ENCODE measurements at places on chromosomes 5 and 9. TPM values are rescaled to one million over a fixed set of nuclear protein-coding genes. Genes with fewer than 3 reads are reported as not detected.

DNA sequence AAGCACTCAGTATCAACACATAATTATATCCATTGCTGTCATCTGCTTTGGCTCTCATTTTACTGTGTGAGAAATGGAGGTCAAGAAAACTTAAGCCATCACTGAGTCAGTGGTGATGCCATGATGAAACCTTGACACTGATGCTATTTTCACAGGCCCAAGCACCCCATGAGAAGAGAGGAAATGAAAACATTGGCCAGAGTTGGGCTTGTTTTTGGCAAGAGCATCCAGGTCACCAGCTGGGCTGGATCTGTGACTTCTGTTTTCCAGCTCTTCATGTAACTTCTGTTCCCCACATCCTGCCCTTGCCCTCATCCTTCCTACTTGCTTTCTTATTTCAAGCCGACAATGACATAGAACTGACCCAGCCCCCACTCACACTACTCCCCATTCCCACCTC lies 10.0 kb downstream of the LCP2 start:
- H3K4me3 ChIP-seq = peak overlapping the region; percentile 54
- H3K27ac ChIP-seq = peak overlapping the region; percentile 92
- DNase-seq = no peak
- H3K36me3 ChIP-seq = peaks cover 51% of the 10 kb centered on the region
- no peaks in the 10 kb centered on the region for H3K27me3 ChIP-seq
- peaks cover 97% of the 10 kb centered on the region for H3K4me1 ChIP-seq

DNA sequence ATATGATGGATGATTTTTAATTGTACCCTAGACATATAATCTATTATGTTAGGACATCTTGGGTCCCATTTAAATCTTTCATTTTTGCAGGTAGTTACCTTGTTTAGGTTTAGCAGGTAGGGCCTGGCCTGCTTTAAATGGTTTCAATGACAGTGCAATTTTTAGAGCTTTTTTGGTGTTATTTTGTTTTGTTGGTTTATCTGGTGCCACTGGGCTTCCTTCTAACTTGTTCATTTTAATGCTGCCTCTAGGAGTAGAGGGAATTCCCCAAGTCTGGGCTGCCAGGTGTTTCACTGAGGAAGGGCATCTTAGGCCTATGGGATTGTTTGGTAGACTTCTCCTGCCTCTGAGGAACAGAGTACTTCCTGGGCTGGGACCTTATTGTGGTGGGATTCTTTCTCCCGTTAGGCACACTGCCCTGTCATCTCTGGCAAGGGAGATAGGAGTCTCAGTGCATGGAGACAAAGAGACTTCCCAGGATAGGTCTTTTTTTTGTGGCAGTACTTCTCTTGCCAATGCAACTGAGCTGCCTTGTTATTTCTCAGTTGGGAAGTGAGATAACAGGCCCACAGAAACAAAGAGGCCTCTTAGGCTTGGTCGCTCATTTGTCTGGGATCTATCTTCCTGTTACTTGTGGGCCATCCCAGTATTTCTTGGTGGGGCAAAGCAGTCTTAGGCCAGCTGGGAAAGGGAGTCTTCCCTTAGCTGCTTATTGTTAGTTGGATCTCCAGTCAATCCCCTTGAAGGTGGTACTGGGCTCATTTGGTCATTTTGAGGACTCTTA lies 282.9 kb downstream of the FER start:
- no peak overlapping the region for H3K4me3 ChIP-seq
- no peak for DNase-seq
- H3K27me3 ChIP-seq = no peaks in the 10 kb centered on the region
- no peak overlapping the region for H3K27ac ChIP-seq
- H3K4me1 ChIP-seq = no peaks in the 10 kb centered on the region
- H3K36me3 ChIP-seq = no peaks in the 10 kb centered on the region

Gene SHC3
- not detected for total RNA-seq

DNA sequence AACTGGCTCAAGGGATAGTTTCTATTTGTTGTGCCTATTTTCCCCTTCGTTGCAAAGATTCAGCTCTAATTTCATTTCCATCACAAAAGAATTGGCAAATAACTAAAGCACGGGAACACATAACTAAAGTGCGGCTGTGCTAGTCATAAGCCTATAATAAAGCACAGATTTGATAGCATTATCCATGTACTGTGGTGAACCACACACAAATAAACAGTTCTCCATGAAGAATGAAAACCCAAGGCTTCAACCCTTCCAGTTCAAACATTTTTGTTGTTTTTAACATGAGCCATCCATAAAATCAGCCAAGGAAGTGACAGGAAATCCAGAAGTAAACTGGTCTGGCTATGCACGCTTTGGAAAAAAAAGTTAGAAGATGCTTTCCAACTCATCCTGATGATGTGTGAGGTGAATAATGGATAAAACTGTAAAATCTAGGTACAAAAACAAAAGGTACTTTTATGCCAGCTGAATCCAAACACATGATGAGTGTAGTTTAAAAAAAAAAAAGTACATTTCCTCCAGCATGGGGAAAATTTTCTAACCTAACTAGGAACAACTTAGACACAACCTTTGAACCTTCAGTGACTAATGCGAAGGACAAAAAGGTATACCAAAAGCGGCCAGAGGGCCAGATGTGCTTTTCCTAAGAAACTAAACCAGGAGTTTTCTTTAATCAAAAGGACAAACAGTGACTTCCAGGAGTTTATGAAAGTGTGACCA lies 10.2 kb downstream of the ZNF608 start:
- H3K27ac ChIP-seq = no peak overlapping the region
- H3K4me1 ChIP-seq = no peaks in the 10 kb centered on the region
- H3K36me3 ChIP-seq = no peaks in the 10 kb centered on the region
- no peak for DNase-seq

- no peak overlapping the region for H3K4me3 ChIP-seq
- no peaks in the 10 kb centered on the region for H3K4me1 ChIP-seq
- H3K27me3 ChIP-seq = peaks cover 58% of the 10 kb centered on the region
- no peaks in the 10 kb centered on the region for H3K36me3 ChIP-seq
- DNase-seq = peak; percentile 41
These were observed 66.7 kb downstream of the PCDH1 start for GRCh38 chr5:141811287-141812155.

Data from activated T-cell treated with anti-CD3 and anti-CD28 coated beads, Interleukin-2, amount 50 U/mL, for 72 hours (primary cell).